ENCODE measurements at places on chromosomes 4 and X.

DNA sequence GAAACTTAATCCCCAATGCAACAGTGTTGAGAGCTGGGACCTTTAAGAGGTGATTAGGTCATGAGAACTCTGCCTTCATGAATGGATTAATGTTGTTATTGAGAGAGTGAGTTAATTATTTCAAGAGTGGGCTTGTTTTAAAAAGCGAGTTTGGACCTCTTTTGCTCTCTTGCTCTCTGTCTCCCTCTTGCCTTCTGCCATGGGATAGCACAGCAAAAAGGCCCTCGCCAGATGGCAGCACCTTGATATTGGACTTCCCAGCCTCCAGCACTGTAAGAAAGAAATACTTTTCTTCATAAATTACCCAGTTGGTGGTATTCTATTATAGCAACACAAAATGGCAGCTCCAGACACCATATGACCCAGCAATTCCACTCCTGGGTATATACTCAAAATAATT lies 7.0 kb upstream of the ATP6AP2 start:
- peak; percentile 42 for DNase-seq

DNA sequence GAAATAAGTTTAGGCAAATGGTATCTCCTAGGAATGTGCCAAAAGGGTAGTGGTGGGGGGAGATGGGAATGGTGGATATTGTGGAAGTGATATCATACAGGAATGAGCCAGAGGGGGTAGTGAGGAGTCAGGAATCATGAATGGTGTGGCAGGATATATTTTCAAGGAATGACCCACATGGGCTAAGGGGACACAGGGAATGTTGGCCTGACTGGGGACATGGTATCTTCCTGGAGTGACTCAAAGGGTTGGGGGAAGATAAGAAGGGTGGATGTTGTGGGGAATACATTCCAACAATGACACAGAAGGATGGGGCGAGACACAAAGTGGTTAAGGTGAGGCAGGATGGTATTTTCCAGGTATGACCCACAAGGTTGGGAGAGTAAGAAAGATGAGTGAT lies 60.6 kb downstream of the MAOA start:
- no peak for DNase-seq

- DNase-seq: peak; percentile 6
These were observed 979 bp downstream of the EFNB1 start for GRCh38 chrX:68829582-68830418.

- no peak for DNase-seq
These were observed 46.8 kb upstream of the SLC10A4 start for GRCh38 chr4:48436318-48436717.

DNA sequence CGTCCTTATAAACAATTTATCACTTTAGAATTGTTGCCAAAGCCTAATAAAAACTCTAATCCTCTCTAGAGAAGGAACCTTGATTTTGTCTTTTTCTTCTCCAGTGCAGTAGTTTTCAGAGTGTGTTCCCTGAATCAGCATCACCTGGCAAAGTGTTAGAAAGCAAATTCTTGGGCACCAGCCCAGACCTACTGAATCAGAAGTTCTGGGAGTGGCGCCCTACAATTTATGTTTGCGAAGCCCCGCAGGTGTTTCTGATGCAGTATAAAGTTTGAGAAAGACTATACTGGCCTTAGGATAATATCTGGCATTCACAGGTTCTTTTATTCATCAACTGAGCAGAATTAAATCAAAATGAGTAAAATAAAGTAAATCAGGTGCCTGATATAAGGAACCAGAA lies 645.8 kb upstream of the ATOH1 start:
- no peak for DNase-seq

DNA sequence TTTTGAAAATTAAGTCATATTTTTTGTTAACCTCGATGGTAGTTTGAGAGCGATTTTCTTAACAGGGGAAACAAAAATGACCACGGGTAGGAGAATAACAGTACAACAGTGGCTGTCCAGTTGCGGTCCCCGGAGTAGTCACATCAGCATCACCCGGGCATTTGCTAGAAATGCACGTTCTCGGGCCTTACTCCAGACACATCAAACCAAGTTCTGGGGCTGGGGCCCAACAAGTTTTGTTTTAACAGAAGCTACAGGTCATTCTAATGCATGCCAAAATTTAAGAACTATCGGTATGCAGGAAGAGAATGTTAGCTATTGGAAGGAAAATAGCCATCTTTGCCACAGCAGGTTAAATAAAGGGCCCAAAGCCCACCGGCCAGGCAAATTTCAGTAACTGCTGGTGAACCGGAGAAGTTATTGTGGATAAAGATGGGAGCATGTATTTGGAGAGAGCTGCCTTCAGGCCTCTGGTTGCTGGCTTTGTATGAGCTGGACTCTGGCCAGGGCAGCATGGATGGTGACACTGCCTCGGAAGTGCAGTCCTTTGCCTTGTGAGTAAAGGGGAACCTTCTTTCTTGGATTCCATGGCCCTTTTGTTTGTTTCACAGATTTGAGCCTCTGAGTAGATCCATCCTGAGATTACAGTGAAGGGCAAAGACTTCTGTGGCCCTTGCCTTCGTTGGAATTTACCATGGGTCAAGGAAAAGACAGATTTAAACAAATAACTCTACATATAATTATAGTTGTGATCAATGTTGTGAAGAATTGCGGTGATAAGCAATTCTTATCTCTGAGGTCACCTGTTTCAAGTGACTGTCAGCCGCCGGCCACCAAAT lies 62.1 kb downstream of the TBC1D14 start:
- no peak for DNase-seq

GRCh38 chr4:143337600-143338287 lies 1.1 kb downstream of the GAB1 start:
- DNase-seq: peak; percentile 9

DNA sequence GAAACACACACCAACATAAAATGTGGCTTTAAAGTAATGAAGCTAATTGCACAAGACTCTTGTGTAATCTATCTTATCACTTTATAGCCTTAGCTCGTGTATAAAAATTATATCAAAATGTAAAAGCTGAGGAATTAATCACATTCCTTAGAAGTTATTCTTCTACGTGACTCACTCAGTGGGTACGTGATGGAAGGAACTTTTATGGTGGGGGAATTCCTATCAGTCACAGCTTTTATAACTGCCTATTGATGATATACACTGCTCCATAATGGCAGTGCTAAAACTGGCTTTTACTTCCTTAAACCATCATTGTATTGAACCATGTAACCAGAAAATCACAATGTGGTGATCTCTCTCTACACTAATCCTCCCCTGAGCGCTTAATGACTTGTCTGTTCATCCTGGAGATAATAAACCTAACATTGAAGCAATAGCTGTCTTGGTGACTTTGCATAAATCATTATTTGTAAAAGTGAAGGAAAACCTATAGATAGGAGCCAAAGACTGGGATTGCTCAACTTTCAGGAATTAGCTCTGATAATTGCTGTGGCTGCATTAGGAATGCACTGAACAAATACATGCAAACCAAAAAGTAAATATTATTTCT lies 276.7 kb downstream of the GBA3 start:
- DNase-seq: no peak

GRCh38 chr4:119209586-119209985 lies 2.9 kb upstream of the USP53 start:
- DNase-seq: no peak

- DNase-seq: peak; percentile 68
These were observed 165.3 kb upstream of the PPP1R2C start for GRCh38 chrX:42943051-42943974.

DNA sequence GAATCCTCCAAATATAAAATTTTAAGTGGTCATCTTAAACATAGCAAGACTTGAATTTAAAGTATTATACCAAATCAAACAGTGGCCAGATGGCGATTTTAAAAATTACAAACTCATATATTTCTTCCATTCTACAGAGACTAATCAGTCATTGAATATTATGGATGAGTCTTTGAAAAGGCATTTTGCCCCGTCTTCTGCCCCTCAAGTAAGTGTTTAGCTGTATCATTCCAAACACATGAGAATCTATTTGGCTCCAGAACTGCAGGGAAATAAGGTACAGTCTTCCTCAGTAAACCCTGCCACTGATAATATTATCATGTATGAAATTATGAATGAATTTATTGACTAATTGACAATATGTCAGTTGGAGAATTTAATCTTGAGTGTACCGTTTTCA lies 191.0 kb downstream of the SLC7A11 start:
- DNase-seq: no peak

DNA sequence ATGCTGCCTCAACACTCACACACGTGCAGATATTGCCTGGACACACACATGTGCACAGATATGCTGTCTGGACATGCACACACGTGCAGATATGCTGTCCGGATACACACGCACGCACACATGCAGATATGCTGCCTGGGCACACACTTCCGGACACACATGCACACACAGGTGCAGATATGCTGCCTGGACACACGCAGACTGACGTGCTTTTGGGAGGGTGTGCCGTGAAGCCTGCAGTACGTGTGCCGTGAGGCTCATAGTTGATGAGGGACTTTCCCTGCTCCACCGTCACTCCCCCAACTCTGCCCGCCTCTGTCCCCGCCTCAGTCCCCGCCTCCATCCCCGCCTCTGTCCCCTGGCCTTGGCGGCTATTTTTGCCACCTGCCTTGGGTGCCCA lies 14.7 kb downstream of the FGFRL1 start:
- peak; percentile 42 for DNase-seq

GRCh38 chr4:25977397-25978170 lies 63.6 kb downstream of the SMIM20 start:
- DNase-seq: no peak

DNA sequence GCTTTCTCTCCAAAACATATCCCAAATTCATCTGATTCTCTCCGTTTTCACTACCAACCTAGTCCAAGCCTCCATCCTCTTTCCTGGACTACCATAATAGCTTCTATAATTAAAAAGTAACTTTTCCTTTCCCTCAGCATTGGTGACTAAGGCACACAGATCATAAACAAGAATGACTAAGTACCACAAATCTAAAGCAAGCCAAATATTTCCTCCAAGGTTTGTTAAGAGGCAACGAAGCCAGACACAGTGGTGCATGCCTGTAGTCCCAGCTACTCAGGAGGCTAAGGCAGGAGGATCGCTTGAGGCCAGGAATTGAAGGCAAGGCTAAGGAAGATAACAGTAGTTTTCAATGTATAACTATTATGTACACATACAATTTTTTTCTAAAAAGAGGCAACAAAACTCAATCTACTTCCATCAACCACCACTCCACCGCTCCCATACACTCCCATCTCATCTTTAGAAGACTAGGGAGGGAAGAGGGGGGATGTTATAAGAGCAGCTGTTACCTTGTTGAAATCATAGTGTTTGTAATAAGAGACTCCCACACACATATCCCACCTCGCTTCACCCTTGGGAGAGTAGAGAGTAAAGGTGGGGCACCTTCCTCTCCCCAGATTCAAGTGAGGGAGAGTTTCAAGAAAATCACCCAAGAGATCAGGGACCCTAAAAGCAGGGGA lies 4.2 kb upstream of the JCHAIN start:
- no peak for DNase-seq

DNA sequence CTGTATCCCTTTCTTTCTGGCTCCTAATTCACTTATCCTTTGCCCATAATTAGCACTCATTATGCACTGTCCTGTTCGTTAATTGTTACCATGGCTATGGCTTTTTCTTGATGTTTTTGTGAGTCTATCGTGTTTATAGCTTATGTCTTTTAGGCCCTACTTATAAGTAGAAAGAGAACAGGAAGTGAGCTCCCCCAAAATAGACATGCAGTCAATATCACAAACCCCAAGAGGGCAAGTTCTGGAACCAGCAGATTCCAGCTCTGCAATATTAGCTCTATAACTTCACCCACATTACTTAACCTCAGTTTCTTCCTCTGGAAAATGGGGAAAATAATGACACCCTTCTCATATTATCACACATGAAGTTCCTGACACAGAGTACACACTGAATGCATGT lies 7.4 kb upstream of the HS3ST1 start:
- no peak for DNase-seq

- DNase-seq: no peak
These were observed 51.3 kb downstream of the PCDH19 start for GRCh38 chrX:100358766-100359165.

GRCh38 chr4:176981551-176981950 lies 188.8 kb upstream of the VEGFC start:
- DNase-seq: no peak

- peak; percentile 16 for DNase-seq
These were observed 55.0 kb upstream of the PAK3 start for GRCh38 chrX:111041018-111041462.

- no peak for DNase-seq
These were observed 179.4 kb downstream of the DCHS2 start for GRCh38 chr4:154312246-154312645.

GRCh38 chr4:7864685-7865084 lies 75.0 kb downstream of the AFAP1 start:
- DNase-seq: no peak

- peak; percentile 9 for DNase-seq
These were observed 1514.8 kb downstream of the RPA4 start for GRCh38 chrX:98398542-98398941.

DNA sequence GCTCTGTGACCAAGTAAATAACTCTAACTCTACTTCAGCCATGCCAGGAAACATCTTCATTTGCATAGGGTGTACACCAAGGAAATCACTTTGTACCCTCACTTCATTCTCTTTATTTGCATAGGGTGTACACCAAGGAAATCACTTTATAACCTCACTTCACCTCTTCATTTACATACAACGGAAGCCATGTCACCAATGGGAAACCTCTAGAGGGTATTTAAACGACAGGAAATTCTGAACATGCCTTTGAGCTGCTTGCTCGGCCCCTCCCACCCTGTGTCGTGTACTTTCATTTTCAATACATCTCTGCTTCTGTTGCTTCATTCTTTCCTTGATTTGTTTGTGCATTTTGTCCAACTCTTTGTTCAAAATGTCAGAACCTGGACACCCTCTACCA lies 848.1 kb upstream of the FRG1 start:
- no peak for DNase-seq

DNA sequence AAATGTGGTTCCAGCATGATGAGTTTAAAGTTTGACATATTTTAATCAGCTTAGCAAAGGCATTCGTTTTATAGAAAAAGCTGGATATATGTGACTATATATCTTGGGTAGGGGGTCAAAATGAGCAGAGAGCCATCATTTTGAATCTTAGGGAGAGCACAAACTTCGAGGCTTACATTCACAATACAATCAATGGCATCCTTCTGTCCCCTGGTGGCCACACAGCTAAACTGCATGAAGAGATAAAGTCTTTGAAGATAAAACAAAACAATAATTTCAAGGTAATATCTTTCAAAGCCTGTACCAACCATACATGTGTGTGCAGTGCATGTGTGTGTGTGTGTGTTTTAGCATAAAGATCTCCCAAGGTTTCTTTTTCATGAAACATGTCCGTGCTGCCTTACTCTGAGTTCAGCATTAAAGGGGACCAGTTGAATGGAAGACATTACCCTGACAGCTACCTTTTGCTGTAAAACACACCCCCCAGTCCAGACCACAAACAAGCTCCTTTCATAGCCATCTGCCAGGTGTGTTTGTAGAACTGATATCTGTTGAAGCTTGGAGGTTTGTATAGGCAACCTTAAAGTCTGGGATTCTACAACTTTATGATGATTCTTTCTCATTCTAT lies 22.0 kb downstream of the DYNLT3 start:
- peak; percentile 66 for DNase-seq

DNA sequence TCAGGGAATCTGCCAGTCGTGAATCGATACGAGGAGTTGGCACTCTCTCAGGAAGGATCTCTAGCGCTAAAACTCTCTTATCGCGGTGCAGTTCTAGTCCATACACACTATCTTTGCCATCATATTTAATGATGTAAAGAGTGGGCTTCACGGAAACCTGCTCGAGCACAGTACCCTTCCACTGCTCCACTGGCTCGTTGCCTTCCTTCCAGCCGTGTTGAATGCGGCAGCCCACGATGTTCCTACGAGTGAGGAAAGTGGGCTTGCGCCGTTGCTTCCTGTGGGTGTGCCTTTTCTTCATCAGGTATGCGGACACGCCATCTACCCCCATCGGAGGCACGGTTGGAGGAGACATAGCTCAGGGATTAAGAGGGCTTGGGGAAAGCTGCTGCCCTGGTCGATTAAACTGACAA lies 661 bp downstream of the SPIN4 start:
- peak; percentile 32 for DNase-seq
